ENCODE measurements at places on chromosomes 16 and 17. TPM values are rescaled to one million over a fixed set of nuclear protein-coding genes. Genes with fewer than 3 reads are reported as not detected.

DNA sequence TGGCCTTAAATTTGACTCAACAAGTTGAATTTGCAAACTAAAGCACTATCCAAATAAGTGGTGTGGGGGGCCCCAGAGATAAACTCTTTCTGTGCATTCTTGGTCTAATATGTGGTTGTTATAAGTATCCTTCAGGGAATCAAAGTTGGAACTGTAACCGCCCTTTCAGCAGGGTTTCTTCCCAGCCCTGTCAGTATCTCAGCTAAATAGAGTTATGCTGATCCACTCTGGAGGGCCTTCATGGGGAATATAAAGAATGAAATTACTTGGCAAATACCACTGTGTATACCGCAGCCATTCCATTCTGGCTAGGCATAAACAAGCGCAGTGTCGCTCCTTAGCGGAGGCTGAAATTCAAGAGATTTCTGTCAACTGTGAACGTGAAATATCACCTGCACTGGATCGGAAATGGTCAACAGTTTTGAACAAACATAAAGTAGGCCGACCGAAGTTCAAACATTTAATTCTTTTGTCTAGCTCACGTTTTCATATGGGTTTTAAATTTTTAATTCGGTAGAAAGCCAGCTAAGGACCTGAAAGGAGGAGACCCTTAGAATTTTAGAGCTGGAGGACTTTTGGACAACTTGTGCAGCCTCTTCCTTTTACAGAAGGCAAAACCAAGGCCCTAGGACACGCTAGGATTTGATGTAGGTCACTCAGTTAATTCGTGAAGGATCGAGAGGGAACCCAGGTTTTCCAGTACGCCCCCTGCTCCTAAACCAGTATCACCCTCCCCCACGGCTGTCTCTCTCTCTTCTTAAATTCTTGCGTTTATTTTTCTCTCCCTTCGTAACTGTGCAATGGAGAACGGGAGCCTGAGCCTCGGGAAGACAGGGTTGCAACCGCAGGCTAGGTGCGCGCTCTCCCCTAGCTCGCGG is 74.7 kb downstream of the CHD9 start:
- no peak for DNase-seq

DNA sequence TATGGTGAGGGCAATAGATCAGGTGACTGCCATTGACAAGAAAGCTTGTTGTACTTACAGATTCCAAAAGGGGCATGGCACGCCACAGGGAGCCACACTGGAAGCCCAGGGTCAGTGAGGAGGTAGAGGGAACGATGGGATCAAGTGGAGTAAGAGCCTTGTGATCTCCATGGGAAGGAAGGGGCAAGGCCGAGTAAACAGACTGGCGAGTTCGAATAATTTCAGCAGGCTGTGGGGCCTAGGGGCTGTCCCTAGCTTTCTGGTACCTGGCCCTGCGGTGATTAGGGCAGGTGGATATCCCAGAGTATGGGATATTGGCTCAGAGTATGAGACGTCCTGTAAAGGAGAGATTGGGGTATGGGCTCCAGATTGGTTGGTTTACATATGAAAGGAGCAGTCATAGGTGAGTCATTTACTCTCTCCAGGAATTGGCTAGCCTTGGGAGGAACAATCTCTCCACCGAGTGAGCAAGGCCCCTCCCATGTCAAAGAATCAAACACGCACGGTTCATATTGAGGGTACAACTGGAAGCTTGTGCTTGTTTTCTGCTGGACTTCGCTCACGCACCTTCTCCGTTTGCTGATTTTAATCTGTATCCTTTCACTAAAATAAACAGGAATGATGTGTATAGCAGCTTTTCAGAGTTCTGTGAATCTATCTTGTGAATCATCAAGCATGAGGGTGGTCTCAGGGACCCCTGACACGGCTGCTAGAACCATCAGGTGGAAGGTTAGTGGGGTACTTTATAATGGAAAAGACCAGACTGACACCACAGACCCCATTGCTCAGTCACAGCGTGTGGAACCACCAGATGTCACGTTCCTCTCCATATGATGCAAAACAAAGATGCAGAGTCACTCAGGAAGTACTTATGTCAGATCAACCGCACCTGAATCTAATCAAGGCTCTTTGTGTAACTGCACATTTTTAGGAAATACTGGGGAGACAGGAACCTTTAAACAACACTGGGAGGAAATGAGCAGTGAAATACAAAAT is 27.9 kb downstream of the GABARAPL2 start:
- no peak for DNase-seq

DNA sequence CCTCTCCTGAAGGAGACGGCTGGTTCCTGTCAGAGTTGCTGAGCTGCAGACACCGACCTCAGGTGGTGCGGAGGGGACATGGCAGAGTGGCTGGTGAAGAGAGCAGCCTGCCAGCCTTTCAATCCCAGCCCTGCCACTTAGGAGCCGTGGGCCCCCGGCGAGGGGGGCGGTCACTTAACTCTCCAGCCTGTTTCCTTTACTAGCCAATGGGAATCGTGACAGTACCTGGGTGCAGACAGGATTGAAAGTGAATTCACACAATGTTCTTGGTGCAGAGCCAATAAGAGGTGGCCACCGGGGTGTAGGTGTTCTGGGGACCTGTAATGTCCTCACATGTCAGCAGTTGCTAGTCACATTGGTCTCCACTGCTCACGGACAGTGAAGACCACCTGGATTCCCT is 13.5 kb downstream of the ACE start:
- no peak for DNase-seq

GRCh38 chr16:78984887-78985464 is 615.6 kb downstream of the MAF start:
- DNase-seq: peak; percentile 57

DNA sequence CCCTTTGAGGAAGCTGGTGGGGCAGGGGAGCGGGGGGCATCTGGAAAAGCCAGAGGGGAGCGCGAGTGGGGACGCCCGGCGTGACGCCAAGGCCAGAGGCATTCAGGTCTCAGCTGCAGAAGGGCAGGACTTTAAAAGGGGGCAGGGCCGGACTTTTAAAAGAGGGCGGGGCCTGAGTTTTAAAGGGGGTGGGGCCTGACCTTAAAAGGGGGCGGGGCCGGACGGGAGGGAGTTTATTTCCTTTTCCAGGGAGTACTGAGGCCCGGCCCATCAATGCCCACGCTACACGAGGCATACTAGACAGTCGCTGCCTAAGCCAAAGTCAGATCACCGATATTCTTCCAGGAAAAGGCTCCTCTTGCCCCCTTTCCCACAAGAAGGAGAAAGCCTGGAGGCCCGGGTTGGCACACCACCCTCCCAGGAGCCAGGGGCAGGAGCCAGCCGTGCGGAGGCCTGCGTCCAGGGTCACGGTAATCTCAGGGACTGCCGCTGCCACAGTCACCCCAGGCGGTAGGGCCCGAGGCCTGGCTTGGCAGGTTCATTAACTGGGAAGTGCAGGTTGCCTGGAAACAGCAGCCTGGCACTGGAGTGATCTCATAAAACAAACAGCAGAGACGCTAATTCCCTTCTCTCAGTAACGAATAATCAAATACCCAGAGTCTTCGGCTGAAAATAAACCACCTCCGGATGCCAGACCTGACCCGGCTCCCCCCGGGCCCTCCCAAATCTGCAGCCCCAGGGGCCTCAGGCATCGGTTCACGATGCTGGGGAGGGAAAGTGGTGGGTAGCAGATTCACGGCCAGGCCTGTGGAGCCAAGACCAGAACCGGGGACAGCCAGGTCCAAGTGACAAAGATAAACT is 90.7 kb downstream of the TIMM22 start:
- peak; percentile 75 for DNase-seq

GRCh38 chr16:46788891-46789474 is 40.8 kb upstream of the MYLK3 start:
- no peak for DNase-seq

- no peak for DNase-seq
Measured at GRCh38 chr17:67425571-67426160, 48.6 kb downstream of the PITPNC1 start.

GRCh38 chr17:82870541-82870940 is 30.7 kb upstream of the ZNF750 start:
- DNase-seq: no peak

DNA sequence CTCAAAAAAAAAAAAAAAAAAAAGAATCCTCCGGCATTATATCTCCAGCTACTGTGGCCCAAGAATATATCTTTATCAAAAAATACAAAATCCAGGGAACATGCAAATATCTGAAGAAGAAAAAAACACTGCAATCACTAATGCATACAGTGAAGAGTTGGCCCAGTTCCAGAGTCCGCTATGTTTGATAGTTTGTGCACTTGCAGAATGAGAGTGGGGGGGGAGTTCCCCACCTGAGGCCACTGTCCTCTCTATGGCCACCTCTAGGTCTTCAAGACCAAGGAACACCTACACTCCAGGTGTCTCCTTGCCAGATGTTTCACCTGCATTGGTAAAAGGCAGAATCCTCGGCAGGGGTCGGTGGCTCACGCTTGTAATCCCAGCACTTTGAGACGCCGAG is 4.0 kb downstream of the ZNF785 start:
- no peak for DNase-seq

DNA sequence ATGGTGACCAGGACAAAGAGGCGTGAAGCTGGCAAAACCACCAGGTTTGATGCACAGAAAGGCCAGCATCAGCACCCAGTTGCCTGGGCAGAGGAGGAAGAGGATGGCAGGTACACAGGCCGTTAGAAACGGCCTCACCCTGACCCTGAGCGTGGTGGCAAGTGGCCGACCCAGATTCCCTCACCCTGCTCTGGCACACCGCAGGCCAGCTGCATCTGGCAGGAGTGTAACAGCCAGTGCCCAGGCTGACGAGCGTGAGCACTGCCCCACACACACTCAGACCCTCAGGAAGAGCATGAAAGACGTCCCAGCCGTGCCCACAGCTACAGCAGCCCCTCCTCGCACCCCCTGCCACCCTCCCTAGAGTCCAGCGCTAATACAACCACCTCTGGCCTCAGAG is 82.0 kb downstream of the ANKRD11 start:
- DNase-seq: peak; percentile 74

DNA sequence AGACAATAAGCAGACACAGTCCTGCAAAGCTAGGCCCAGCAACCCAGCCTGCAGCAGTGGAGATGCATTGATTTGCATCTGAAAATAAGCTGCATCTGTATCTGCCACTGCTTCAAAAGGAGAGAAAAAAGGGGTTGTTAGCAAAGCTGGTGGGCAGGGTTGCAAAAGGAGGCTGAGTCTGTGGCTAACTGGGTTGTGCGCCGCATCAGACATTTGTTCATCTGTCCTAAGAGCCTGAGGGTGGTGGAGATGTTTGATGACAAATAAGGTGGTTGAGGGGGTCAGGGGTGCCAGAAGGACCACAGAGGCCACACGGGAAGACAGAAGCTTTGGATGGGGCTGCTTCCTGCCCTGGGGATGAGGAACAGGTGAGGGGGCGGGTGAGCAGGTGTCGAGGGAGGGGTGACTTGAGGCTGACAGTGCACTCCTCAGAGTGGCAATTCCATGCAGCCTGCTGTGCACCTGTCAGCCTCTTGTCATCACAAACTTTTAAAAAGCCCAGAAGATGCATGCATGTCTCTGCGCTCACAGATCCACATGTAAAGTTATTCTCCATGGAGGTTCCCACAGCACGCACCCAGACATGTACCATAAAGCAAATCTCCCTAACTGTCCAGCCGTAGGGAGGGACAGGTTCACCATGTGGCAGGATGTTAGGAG is 35.4 kb downstream of the WSB1 start:
- no peak for DNase-seq

DNA sequence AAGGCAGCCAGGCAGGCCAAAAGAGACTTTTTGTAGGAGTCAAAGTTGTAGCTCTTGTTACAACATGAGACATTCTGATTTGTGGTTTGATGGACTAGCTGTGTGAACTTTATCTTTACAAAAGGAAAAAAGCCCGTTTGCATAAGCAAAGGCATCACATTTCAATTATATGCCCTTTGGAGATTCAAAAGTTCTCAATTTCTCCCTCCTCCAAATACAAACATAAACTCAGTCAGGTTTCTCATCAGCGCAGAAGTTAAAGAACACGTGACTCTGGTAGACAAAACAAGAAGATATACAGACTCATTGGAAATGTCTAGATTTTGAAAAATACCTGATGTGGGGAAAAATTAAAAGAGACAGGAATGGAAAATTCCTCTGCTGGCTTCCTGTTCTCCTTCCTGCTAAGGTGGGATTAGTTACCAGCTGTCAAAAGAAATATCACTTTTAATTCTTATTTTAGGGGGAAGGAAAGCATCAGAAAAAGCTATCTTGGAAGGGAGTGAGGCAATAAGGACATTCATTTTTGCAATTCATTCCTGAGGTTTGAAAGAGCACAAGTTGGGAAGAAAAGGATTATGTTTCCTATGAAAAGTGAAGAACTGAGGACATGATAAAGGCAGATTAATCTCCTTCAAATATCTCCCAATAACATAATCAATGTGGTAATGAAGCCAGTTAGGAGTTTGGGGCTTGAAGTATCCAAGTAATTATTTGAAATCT is 4.6 kb upstream of the KCNJ16 start:
- DNase-seq: no peak

DNA sequence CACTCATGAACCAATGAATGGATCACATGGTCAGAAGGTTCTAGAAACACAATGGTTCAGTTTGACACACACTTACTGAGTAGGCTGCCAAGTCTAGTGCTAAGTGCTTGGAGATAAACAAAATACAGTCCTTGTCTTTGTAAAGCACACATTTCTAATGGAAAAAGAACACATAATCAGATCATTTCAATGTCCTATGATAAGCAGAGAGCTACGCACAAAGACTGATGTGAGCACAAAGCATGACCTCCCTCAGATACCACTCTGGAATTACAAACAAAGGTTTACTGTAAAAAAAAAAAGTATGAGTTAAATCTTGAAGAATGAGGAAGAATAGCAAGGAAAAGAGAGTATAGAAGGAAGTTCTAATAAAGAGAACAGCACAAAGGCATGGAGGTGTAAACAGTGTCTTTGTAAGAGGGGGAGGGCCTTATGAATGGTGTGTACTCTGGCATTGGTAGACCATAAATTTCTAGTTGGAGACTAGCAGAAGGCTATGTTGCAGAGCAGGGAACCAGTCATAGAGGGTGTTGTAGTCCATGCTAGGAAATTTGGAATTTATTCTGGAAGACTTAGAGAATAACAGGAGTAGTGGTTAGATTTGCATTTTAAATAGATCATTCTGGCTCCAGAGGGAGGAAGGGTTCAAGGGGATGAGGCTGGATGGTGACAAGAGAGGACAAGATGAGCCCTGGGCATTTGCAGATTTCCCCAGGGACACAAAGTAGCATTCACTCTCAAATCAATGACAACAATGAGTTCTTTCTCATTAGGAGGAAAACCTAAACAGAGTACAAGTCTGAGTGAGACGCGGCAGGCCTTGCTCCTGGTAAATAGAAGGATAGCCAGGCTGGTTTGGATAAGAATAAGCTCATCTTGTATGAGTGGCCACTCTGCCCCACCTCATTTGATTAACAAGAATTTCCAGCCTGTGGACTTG is 468.0 kb downstream of the TOX3 start:
- no peak for DNase-seq

The CDH5 gene
- 42.9 TPM for total RNA-seq

The PRSS33 gene
- total RNA-seq: not detected

The KRTAP1-1 gene
- not detected for total RNA-seq

The CORO7 gene
- total RNA-seq: 11.6 TPM

The ADAP2 gene
- total RNA-seq: 7.6 TPM

The COPRS gene
- 56.0 TPM for total RNA-seq

The MYH3 gene
- total RNA-seq: 0.22 TPM

The CRHR1 gene
- not detected for total RNA-seq

The KCNJ16 gene
- total RNA-seq: not detected

The PSME3 gene
- total RNA-seq: 74.7 TPM
